ENCODE measurements at places on chromosomes 1 and 21.

- DNase-seq = no peak
Observed at GRCh38 chr1:62439652-62440371, 3.0 kb downstream of the USP1 start.

DNA sequence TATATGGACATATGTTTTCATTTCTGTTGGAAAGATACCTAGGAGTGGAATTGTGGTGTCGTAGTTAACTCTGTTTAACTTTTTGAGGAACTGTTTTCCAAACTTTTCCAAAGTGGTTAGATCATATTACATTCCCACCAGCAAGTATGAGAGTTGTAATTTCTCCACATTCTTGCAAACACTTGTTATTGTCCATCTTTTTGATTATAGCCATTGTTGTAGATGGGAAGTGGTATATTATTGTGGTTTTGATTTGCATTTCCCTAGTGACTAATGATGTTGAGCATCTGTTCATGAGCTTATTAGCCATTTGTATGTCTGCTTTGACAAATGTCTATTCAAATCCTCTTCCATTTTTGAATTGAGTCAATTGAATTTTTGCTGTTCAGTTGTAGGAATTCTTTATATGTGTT is 19.8 kb downstream of the CAMTA1 start:
- DNase-seq = no peak

DNA sequence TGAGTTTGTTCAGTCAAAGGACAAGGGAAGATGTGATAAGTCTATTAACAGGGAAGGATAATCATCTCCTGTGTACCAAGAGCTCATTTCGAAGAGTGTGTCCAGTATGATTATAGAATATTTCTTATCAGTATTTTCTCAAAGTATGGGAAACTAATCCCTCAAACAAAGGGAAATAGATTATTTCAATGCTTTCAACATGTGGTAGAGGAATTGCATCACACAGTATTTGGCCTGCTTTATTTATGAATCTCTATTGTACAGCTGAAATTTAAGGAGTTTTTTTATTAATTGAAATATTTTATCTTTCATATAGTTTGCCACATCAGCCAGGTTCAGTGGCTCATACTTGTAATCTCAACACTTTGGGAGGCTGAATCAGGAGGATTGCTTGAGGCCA is 151.0 kb downstream of the CLEC20A start:
- DNase-seq = no peak

- DNase-seq = no peak
Observed at GRCh38 chr1:11151114-11151513, 38.0 kb upstream of the ANGPTL7 start.

GRCh38 chr21:44532712-44533111 is 7.3 kb downstream of the KRTAP10-1 start:
- DNase-seq = no peak

GRCh38 chr1:119435052-119435451 is 20.1 kb downstream of the HSD3B2 start:
- DNase-seq = no peak

DNA sequence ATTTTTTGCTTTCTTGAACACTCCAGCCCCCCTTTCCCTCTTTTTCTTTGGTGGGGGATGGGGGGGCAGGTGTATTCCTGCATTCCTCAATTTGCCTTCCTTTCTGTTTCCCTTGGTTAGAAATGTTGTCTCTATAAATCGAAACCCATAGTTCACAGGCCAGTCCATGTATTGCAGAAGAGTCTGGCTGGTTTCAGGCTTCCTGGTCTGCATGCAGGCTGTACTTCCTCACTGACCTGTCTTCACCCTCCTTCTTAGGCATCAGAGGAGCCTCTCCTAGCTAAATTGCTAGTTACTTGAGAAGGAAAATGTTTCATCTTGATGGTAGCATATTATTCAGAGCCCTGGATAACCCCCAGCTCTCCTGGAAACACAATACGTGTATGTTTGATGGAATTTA is 140.0 kb downstream of the SPATA46 start:
- no peak for DNase-seq

GRCh38 chr1:215772151-215772550 is 205.0 kb downstream of the KCTD3 start:
- DNase-seq = no peak

DNA sequence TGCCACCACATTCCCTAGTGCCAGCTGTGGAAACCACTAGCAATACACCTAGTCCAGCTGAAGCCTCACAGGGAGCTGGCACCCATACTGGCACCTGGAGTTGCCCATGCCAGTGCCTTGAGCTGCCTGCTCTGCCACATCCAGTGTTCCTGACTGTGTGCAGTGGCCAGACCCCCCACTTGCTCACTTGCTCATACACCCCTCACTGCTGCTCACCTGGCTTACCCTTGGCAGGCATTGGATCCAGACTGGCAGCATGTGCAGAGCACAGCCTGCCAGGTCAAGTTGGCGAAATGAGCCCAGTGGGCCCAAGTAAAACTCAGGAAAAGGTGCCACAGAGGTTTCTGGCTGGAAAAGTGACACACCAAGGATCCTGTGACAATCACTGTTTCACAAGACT is 1618.6 kb upstream of the PRMT6 start:
- DNase-seq = no peak

- no peak for DNase-seq
Observed at GRCh38 chr1:53614231-53615021, 124.5 kb downstream of the GLIS1 start.

- DNase-seq = peak; percentile 92
Observed at GRCh38 chr1:209190591-209191261, 392.8 kb upstream of the CAMK1G start.

DNA sequence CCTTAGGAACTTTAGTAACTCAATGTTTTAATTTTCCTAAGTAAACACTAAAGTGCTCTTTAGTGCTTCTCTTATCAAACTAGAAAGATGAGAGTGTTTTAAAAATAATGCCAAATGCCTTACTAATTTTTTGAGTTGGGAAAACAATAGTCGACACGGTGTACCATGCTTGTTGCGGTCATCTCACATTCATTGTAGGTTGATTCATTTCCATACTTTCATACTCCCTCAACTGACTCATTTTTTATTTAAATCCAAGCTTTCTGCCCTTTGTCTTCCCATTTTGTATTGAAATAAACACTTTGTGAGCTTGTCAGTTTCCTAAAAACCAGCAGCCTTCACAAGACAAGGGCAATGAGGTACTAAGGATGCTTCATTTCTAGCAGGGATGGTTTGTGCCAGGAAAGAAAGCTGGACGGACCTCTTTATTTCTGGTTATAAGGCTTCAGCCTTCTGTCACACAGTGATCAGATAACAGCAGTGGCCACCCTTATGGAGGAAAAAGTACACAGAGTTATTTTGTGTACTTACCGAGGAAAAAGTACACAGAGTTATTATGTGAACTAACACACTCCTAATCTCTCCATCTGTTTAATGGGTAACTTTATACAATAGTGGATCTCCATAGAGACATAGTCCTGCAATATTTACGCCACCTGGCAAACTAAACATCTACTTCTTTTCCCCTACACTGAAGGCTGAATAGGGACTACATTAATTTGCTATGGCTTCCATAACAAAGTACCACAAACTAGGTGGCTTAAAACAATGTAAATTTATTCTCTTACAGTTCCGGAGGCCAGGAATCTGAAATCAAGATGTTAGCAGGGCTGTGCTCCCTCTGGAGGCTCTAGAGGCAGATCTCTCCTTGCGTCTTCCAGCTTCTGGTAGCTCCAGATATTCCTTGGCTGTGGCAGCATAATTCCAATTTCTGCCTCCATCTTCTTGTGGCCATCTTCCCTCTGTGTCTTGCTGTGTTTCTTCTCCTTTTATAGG is 13.0 kb upstream of the CCDC190 start:
- no peak for DNase-seq

- no peak for DNase-seq
Observed at GRCh38 chr1:224737353-224737727, 121.2 kb downstream of the CNIH3 start.

DNA sequence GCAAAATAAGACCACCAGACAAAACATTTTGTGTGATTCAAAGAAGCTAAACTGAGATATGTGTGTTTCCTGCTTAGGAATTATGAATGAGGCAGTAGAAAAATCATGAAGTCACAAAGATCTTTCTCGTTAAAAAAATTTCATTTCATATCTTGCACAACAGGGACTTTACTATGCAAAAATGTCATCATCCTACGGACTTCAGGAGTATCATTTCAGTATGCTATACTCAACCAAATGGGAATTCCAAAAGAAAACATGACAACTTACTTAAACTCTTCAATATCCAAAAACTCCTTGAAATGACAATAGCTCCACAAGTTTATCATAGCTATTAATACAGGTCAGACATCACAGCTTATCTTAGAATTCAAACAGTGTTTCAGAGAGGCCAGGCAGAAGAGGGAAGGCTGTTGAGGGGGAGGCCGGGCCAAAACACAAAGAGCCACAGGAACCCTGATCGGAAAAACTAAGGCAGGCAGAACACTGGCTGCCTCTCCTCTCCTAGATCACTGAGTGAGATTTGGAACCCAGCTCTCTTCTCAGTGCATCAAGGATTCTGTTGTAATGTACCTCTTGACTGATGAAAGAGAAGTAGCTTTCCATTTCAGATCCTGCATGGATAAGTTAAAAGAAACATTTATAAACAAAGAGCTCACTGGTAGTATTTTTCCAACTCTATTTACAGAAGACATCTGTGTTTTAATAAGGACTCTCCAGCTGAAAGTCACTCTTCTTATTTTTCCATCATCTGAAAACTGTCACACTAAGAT is 66.9 kb downstream of the TESK2 start:
- no peak for DNase-seq

GRCh38 chr1:198846556-198846955 is 207.7 kb downstream of the PTPRC start:
- DNase-seq = no peak

DNA sequence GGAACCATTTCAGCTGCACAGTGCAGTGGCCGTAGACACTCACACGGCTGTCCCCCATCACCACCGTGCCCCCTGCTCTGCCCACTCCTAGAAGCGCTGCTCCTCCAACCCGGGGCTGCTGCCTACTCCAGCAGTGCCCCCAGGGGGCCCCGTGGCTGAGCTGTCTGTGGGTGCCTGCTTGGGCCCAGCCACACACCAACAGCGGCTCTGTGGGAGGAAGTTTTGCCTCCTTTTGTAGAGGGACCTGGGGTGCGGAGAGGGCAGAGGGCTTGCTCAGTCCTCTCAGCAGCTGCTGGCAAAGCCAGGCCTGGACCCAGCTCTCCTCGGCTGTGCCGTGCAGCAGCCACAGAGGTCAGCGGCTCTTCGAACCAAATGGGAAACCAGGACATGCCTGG is 11.4 kb upstream of the LRRC3 start:
- DNase-seq = no peak

- DNase-seq = peak; percentile 8
Observed at GRCh38 chr1:163440090-163440489, 118.3 kb downstream of the NUF2 start.

GRCh38 chr1:156767879-156768604 is 707 bp downstream of the PRCC start:
- peak; percentile 40 for DNase-seq

GRCh38 chr1:222790520-222790919 is 24.3 kb upstream of the DISP1 start:
- no peak for DNase-seq

GRCh38 chr1:212645546-212646543 is 37.3 kb downstream of the ATF3 start:
- no peak for DNase-seq

DNA sequence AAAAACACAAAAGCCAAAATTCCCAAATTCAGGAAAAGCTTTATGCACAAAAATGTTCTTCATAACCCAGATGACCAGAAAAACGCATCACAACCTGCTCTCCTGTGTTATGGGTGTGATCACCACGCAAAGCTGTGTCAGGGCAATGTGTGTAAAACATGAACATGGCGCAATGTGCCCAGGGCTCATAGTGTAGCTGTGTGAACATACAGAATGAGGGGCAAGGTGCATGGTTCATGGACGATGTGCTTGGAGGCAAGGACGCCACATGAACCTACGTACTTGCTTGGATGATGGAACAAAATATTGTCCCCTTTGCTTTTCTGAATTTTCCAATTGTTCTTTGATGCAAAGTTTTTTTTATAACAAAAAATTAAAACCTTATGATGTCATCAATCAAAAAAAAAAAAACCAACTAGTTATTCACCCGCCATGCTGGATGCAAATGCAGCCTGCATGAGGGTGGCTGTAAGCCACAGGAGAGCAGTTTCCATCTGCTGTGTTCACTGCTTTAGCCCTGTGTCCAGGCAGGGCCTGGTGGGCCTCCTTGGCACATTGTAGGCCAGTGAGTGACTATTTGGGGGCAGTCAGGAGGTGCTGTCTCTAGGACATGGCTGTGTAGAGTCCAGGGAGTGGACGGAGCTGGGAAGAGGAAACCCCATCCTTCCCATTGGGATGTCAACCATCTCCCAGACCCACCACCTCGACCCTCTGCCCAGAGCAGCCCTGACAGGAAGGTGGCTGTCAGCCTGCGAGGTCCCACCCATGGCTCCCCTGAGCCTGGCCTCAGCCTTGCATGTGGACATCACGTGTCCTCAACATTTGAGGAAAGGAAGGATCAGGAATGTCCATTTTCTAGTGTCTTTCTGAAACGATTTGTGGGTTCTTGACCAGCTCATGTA is 13.6 kb downstream of the KRTAP10-1 start:
- DNase-seq = no peak

DNA sequence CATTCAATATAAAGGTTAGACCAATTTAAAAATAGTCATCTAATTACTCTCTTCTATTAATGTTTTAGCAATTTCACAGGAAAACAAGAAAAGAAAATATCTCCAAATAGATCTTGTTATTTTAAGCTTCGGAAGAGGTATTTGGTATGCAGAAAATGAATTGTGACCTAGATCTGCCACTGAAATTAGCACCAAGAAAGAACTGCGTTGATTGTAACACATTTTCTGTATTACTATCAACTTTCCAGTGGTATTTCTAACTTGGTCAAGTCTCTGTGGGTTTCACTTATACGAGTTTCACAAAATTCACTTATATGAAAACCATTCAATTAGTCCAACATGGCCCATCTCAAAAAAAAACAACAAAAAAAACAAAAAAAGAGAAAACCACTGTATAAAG is 11.8 kb downstream of the RSBN1 start:
- DNase-seq = no peak

GRCh38 chr1:220699044-220699443 is 8.9 kb downstream of the C1orf115 start:
- peak; percentile 48 for DNase-seq

DNA sequence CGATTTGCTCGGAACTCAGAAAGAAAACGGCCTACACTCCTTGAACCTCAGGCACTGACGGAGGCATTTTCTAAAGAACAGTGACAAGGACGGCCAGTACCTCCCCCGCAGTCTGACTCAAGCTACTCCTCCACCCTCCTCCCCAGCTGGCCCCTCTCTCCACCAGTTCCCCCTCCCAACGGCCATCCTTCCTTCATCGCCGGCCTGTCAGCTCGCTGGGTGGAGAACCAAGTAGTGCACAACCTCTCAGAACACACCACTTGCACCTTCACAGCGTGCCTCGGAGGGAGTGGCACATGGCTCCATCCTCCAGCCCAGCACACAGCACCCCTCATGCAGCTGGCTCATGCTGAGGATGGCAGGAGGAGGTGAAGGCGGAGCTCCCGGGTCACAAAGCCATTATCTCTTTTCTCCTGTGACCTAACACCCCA is 58.8 kb downstream of the TOR1AIP2 start:
- DNase-seq = no peak

DNA sequence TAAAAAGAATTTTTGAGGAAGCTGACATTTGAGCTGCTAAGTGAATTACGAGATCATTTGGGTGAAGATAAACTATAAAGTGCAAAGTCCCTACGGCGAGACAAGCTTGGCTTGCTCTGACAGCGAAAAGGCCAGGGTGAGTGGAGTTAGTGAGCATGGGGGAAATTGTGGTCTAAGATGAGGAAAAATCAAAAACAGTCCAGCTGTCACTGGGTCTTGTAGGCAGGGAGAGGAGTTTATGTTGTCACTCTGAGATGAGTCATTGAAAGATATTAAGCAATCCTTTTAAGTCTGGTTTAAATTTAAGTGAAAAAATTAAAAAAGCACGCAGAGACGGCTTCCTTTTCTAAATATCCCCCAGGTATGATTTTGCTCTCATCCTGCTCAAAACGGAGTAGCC is 601.9 kb downstream of the MRPL39 start:
- no peak for DNase-seq

Measured in ELF-1 (cell line).